ENCODE measurements at places on chromosomes 3 and 15. TPM values are rescaled to one million over a fixed set of nuclear protein-coding genes. Genes with fewer than 3 reads are reported as not detected.

COL6A5 gene
- 0.05 TPM for polyA plus RNA-seq

ABCC5 gene
- polyA plus RNA-seq: 25.3 TPM

PLSCR2 gene
- polyA plus RNA-seq: not detected

TGM4 gene
- 0.02 TPM for polyA plus RNA-seq

MUC20 gene
- polyA plus RNA-seq: 0.19 TPM

PGBD4 gene
- polyA plus RNA-seq: 0.68 TPM

TRAT1 gene
- not detected for polyA plus RNA-seq

SYNPR gene
- polyA plus RNA-seq: 0.46 TPM

- H3K36me3 ChIP-seq: no peaks in the 10 kb centered on the region
- no peaks in the 10 kb centered on the region for H3K4me1 ChIP-seq
- no peak for DNase-seq
- H3K27ac ChIP-seq: no peak overlapping the region
- H3K27me3 ChIP-seq: no peaks in the 10 kb centered on the region
- no peak overlapping the region for H3K4me3 ChIP-seq
Measured at GRCh38 chr3:79843180-79843579, 75.4 kb upstream of the ROBO1 start.

DNA sequence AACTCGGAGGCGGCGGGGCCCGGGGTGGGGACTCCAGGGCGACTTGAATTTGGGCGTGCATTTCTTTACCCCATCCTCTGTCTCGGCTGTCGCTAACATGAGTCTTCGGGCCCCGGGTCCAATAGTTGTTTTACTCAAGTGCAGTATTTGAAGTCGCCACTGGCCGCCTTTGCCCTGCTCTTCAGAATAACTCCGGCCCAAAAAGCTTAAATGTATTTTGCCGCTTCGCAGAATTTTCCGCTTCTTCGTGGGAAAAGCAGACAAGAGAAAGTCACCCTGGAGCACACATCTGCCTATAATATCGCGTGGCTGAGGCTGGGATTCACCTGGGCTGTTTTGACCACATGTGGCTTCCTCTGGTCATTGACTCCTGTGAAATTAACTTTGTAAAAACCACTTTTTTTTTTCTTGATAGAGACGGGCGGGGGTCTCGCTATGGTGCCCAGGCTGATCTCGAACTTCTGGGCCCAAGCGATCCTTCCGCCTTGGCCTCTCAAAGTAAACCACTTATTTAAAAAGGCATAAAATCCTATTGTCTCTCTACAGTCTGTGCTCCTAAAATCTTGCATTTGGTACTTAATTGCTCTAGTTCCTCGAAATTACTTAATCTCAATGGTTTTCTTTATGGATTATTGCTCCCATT is 676 bp downstream of the CNOT10 start:
- no peaks in the 10 kb centered on the region for H3K27me3 ChIP-seq
- peak overlapping the region; percentile 88 for H3K4me3 ChIP-seq
- H3K4me1 ChIP-seq: peaks cover 9% of the 10 kb centered on the region
- no peaks in the 10 kb centered on the region for H3K36me3 ChIP-seq

DNA sequence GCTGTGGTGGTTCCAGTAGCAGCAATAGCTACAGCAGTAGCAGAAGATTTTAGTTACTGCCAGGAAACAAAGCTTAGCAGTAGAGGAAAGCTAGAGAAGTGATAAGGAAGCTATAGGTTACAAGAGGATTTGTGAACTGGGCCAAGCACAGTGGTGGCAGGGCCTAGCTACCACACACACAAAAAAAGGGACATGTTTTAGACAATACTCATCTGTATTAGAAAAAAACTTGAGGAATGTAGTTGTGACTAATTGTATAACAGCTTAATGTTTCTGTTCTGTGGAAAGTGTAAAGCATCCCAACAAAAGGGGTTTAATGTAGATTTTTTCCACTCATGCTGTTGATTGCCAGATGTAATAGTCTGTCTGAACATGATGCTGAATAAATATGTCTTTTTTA is 29.9 kb upstream of the PFN2 start:
- no peaks in the 10 kb centered on the region for H3K36me3 ChIP-seq
- DNase-seq: no peak
- H3K4me1 ChIP-seq: no peaks in the 10 kb centered on the region
- no peaks in the 10 kb centered on the region for H3K27me3 ChIP-seq

DNA sequence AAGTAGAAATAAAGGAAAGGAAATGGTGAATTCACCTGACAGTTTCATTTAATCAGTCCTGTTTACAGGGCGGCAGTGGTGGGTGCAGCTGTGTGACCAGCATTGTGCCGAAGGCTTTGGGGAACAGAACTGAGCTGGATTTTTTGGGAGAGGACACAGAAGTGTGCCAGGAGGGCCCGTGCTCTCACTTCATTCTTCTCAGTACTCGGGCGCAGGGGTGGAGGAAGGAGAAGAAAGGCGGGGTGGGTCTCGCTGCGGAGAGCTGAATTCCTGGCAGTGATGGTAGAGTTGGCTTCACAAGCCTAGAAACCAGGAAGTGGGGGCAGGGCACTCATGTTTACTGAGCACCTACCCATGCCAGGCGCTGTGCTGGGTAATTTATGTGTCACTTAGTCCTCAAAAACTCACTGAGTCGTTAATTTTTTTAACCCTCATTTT is 64.6 kb downstream of the CRTC3 start:
- H3K27ac ChIP-seq: no peak overlapping the region
- DNase-seq: no peak
- no peak overlapping the region for H3K4me3 ChIP-seq
- no peaks in the 10 kb centered on the region for H3K36me3 ChIP-seq

- no peak for DNase-seq
- H3K4me3 ChIP-seq: no peak overlapping the region
- H3K36me3 ChIP-seq: no peaks in the 10 kb centered on the region
- no peak overlapping the region for H3K27ac ChIP-seq
- H3K4me1 ChIP-seq: no peaks in the 10 kb centered on the region
Measured at GRCh38 chr3:192128060-192128459, 599.3 kb downstream of the FGF12 start.

- no peaks in the 10 kb centered on the region for H3K36me3 ChIP-seq
- H3K4me1 ChIP-seq: peaks cover 3% of the 10 kb centered on the region
- no peak overlapping the region for H3K27ac ChIP-seq
- no peak overlapping the region for H3K4me3 ChIP-seq
Measured at GRCh38 chr3:112133626-112134334, 732 bp upstream of the GCSAM start.

GRCh38 chr3:38491215-38491614 is 4.9 kb upstream of the EXOG start:
- H3K4me3 ChIP-seq: no peak overlapping the region
- no peak for DNase-seq
- no peak overlapping the region for H3K27ac ChIP-seq
- no peaks in the 10 kb centered on the region for H3K4me1 ChIP-seq
- no peaks in the 10 kb centered on the region for H3K36me3 ChIP-seq
- H3K27me3 ChIP-seq: no peaks in the 10 kb centered on the region

GRCh38 chr3:48684480-48685143 is 1.1 kb downstream of the NCKIPSD start:
- H3K27ac ChIP-seq: no peak overlapping the region
- H3K27me3 ChIP-seq: no peaks in the 10 kb centered on the region
- H3K4me1 ChIP-seq: peaks cover 3% of the 10 kb centered on the region
- H3K36me3 ChIP-seq: peaks cover 38% of the 10 kb centered on the region
- no peak for DNase-seq
- peak overlapping the region; percentile 87 for H3K4me3 ChIP-seq

- H3K4me1 ChIP-seq: no peaks in the 10 kb centered on the region
- no peak overlapping the region for H3K27ac ChIP-seq
- no peak for DNase-seq
- no peak overlapping the region for H3K4me3 ChIP-seq
- no peaks in the 10 kb centered on the region for H3K27me3 ChIP-seq
- H3K36me3 ChIP-seq: no peaks in the 10 kb centered on the region
Measured at GRCh38 chr3:6605227-6605626, 255.7 kb upstream of the GRM7 start.

GRCh38 chr15:53072077-53072476 is 281.9 kb upstream of the ONECUT1 start:
- DNase-seq: peak; percentile 77
- no peak overlapping the region for H3K4me3 ChIP-seq
- no peak overlapping the region for H3K27ac ChIP-seq
- H3K4me1 ChIP-seq: no peaks in the 10 kb centered on the region

- no peak overlapping the region for H3K4me3 ChIP-seq
- no peaks in the 10 kb centered on the region for H3K4me1 ChIP-seq
- H3K27ac ChIP-seq: no peak overlapping the region
- no peak for DNase-seq
Measured at GRCh38 chr3:31322460-31322859, 210.3 kb upstream of the STT3B start.

GRCh38 chr3:122623031-122623829 is 45.8 kb downstream of the PARP15 start:
- no peak for DNase-seq
- H3K36me3 ChIP-seq: no peaks in the 10 kb centered on the region
- H3K27me3 ChIP-seq: no peaks in the 10 kb centered on the region
- no peak overlapping the region for H3K4me3 ChIP-seq
- H3K27ac ChIP-seq: no peak overlapping the region

- H3K36me3 ChIP-seq: peaks cover 3% of the 10 kb centered on the region
- no peak overlapping the region for H3K4me3 ChIP-seq
- H3K27ac ChIP-seq: no peak overlapping the region
- no peaks in the 10 kb centered on the region for H3K4me1 ChIP-seq
Measured at GRCh38 chr3:147864754-147865354, 455.7 kb downstream of the ZIC1 start.

DNA sequence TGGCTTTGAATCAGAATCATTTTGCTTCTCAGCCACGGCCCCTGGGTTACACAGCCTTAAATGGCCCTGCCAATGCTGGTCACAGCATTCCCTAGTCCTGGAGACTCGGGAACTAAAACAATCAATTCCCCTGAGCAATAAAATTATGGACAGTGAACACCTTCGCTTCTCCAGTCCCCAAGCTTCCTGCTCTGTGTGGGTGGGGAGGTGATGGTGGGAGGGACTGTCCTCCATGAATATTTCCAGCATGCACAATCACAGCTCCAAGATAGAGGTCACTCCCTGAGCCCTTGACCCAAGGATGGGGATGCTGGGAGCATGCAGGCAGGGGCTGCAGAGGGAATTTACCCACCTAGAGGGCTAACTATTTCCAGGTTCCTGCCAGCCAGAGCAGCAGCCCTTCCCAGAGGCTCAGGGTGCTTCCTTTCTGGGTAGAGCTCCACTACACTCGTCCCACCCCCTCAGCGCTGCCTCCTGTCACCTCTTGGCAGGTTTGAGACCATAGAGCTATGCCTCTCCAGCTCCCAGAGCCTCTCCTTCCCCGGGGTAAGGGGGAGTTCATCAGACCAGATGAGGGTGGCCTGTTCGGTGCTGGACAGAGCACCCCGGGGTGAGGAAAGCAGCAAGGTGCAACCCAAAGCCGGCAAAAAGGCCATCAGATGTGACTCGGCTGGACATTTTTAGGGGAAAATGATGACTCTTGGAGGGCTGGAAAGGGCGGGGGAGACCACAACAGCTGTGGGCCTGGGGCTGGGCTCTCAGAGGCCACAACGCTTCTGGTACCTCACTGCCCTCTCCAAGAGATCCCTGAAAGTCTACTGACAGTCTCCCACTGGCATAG is 14.5 kb upstream of the CCDC33 start:
- DNase-seq: peak; percentile 49
- no peak overlapping the region for H3K27ac ChIP-seq
- H3K4me1 ChIP-seq: peaks cover 44% of the 10 kb centered on the region
- no peak overlapping the region for H3K4me3 ChIP-seq
- H3K36me3 ChIP-seq: no peaks in the 10 kb centered on the region
- H3K27me3 ChIP-seq: peaks cover 80% of the 10 kb centered on the region

- no peaks in the 10 kb centered on the region for H3K36me3 ChIP-seq
- DNase-seq: no peak
- H3K27ac ChIP-seq: no peak overlapping the region
- no peak overlapping the region for H3K4me3 ChIP-seq
Measured at GRCh38 chr3:148605521-148605920, 92.2 kb upstream of the AGTR1 start.

DNA sequence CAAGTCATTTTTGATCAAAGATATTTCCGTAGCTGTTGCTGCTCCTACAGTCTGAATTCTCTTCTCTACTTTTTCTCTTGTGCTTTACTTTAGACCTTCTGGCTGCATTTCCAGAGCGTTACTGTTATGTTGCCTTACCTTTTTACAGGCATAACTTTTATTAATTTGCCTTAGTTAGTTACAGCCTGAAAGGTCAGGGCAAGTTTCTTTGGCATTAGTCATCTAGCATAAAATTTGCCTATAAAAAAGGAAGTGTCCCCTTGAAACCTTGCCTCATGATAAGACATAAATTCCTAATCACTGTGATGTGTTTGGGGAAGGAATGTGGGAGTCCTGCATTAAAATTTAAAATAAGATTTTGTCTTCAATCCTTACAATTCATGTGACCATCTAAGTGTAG is 618.5 kb downstream of the NR2F2 start:
- H3K27ac ChIP-seq: no peak overlapping the region
- no peaks in the 10 kb centered on the region for H3K4me1 ChIP-seq
- no peaks in the 10 kb centered on the region for H3K36me3 ChIP-seq
- no peak for DNase-seq

- H3K36me3 ChIP-seq: no peaks in the 10 kb centered on the region
- no peak for DNase-seq
- H3K4me1 ChIP-seq: no peaks in the 10 kb centered on the region
- no peak overlapping the region for H3K27ac ChIP-seq
- no peak overlapping the region for H3K4me3 ChIP-seq
Measured at GRCh38 chr3:74267588-74268184, 346.8 kb downstream of the CNTN3 start.
